ENCODE measurements at places on chromosomes 5 and 9.

DNA sequence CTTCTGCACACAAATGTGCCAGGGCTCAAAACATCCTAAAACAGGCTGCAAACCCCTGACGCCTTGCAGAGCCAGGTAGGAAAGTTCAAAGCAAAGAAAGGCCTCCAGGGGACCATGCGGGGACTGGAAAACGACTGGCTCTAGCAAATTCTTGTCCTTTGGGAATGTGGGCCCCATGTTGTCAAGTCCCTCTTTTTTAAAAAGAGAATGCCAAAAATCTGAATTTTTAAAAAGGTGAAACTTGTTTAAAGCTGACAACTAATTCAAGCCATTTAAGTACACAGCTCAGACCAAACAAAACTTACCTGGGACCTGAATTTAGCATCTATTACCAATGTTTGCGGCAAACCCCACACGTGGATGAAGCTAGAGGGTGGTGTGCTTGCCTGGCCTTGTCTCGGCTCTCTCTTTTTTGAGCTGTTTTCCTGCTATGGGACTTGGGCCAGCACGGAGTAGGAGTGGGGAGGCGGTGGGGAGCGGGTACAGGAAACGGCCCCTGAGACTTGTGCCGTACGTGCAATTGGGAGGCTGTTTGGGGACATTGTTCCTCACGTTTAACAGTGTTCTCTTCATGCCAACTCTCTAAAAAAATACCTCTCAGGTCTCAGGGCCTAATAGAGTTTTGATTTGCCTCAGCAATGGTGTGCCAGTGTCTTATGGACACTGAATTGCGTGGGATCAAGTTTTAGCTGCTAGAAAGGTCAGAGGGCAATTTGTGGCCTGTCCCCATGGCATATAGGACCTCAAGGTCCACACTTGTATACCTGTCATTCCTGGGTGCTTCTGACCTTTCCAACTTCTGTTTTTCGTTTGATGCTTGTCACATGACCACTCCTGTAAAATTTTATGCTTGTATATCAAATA lies 15.1 kb upstream of the PHF19 start:
- DNase-seq, result no peak

DNA sequence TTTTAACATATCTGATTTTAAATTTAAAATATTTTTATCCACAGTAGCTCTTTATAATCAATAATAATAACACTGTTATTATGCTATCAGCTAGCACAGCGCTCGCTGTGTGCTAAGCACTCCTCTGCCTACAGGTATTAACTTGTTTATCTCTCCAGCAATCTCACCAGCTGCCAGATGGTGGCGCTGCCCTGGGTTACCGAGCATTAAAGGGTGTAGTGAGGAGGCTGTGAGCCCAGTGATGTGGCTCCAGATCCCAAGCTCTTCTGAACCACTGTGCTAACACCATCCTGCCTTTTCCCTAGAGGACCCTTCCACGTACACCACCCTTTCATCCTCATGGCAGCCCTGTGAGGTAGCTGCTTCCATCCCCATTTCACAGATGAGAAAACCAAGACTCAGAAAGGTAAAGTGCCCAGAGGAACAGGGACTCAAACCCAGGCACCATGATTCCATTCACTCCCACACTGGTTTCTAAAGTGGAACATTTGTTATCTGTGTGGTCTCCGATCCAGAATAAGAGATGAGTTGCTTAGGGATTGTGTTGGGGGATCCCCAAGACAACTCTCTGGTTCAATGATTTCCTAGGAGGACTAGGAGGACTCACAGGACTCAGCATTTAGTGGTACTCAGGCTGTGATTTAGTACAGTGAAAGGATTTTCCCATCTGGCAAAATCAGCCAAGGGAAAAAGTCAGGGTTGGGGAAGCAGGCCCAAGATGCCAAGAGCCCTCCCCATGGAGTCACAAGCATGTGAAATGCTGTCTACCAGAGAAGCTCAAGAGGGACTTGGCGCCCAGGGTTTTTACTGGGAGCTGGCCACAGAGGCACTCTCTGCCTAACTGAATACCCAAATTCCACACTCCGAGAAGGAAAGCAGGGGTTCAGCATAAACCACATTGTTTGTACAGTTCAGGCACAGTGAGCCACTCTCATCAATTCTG lies 7.0 kb downstream of the IGFBPL1 start:
- no peak for DNase-seq

- no peak for DNase-seq
Observed at GRCh38 chr9:106697750-106698502, 165.0 kb upstream of the ZNF462 start.

DNA sequence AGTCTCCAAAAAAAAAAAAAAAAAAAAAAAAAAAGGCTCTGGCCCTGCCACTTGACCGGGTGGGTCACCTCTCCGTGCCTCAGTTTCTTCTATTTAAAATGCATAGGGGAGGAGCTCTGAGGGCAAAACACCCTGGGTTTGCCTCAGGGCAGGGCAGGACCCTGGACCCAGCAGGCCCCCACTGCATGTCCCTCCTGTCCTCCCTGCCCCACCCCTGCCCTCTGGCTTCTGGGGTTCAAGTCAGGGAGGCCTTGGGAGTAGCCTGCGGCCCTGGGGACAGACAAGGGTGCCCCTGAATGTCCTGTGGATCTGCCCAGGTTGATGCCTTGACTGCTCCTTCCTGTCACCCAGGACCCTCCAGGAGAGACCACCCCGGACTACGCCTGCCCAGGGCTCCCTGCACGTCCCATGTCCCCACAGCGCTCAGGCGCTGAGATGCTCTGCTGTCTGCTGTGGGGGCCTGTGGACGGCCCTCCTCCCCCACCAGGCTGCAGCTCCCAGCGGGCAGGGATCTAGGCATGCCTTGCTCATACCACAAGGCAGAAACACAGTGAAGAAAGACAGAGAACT lies 35.4 kb downstream of the ADAMTS2 start:
- DNase-seq, result no peak

- no peak for DNase-seq
Observed at GRCh38 chr5:31410089-31410488, 121.8 kb downstream of the DROSHA start.

GRCh38 chr5:6692906-6693305 lies 20.3 kb upstream of the TENT4A start:
- DNase-seq, result no peak

Data from stimulated activated CD4-positive, alpha-beta T cell treated with anti-CD3 and anti-CD28 coated beads, Interleukin-15, amount 100 ng/mL, for 1 hour (primary cell).